ENCODE measurements at places on chromosomes 11 and 22.

DNA sequence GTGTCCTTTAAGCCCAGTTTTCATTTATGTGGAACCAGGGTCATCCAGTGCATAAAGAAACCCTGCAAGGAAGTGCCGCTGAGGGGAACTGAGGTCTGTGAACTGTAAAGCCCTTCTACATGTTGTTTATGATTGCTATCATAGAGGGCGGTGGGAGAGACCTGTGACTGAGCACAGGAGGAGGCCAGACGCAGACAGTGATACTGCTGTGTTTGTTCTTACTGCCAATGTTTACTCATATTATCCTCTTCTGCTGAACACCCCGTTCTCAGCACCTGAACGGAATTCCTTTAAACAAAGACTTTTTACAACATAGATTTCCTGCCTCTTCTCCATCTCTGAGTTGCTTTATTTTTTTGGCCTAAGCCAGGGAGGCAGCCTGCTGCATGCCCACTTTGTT is 967 bp upstream of the GALNT18 start:
- DNase-seq = no peak

GRCh38 chr11:117723277-117724024 is 73.6 kb downstream of the DSCAML1 start:
- DNase-seq = no peak

- DNase-seq = no peak
Measured at GRCh38 chr22:33129621-33130020, 71.4 kb upstream of the SYN3 start.

DNA sequence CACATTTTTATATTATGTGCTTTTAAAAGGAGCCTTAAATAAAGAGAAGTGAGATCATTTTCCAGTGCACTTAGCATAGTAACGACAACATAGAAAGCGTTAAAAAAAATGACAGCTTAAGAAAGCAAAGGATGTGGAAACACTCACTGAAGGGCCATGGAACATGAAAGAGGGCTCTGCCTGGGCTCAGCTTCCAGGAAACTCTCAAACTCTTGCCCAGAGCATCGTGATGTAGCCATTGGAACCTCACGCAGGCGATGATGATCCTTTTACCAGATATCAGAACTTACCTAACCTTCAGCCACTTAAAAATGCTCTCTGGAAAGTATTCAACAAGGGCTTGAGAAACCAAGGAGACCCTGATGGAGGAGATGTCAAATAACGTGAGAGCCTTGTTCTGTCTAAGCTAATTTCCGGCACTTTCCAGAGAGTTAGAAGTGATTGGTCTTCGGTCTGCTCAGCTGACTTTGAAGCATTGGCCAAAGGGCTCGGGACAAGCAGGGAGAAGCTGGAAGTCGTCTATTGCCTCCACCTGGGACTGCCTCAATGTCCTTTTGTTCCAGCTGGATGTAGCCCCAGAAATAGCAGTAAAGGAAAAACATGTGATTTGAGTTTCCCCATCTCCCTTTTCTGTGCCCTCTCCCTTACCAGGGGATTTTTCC is 21.5 kb upstream of the ETS1 start:
- DNase-seq = no peak

DNA sequence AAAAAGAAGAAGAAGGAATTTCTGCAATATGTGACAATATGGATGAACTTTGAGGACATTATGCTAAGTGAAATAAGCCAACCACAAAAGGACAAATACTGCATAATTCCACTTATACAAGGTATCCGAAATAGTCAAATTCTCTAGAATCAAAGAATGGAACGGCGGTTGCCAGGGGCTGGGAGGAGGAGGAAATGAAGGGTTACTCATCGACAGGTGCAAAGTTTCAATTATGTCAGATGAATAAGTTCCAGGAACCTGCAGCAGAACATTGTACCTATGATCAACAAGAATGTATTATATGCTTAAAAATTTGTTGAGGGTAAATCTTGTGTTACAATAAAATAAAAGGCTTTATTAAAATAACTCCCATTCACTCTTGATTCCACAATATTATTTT is 49.0 kb downstream of the SC5D start:
- DNase-seq = no peak

- no peak for DNase-seq
Measured at GRCh38 chr22:41888627-41889200, 26.2 kb downstream of the SHISA8 start.

DNA sequence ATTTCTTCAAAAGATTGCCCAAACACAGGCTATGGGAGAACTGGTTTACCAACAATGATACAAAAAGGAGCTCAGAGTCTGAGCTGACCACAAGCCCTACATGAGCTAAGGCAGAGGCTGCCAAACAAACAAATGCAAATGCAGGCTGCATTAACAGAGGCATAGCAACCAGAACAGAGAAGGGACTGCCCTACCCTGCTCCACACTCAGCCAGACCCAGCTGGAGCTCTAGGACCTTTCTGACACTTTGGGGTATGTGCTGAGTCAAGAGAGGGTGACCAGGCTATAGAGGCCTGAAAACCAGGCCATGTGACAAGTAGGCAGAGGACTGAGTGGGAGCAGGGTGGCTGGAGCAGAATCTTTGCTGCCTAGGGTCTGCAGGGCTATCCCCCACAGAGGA is 17.8 kb upstream of the P2RY2 start:
- DNase-seq = no peak

DNA sequence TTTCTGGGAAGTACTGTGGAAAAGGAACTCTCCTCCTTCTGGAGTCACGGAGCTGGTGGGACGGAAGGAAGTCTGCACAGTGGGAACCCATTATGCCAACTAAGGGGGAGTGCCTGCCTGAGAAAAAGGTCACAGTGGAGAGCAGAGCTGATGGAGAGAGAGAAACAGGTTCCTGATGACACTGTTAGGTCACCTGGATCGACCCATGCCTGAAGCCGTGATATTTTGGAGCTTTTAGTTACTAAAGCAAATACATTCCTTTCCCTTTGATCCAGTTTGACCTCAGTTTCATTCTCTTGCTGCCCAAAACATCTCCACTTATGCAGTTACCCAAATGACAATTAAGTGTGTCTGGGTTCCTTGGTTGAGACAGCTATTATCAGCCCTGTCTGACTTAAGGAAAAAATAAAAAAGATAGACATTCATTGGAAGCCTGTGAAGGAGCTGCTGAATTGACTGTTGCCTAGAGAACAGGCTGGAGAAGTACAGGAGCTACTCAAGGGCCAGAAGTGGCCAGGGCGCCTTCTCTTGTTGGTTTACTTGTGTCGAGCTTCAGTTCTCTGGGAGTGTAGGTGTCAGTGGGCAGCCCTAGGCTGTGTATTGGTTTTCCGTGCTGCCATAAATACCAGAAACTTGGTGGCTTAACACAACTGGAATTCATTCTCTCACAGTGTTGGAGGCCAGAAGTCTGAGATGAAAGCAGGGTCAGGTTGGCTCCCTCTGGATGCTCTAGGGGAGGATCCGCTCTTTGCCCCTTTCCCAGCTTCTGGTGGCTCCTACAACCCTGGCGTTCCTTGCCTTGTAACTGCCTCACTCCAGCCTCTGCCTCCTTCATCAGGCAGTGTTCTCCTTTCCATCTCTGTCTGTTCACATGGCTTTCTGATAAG is 13.6 kb downstream of the MRGPRD start:
- no peak for DNase-seq

DNA sequence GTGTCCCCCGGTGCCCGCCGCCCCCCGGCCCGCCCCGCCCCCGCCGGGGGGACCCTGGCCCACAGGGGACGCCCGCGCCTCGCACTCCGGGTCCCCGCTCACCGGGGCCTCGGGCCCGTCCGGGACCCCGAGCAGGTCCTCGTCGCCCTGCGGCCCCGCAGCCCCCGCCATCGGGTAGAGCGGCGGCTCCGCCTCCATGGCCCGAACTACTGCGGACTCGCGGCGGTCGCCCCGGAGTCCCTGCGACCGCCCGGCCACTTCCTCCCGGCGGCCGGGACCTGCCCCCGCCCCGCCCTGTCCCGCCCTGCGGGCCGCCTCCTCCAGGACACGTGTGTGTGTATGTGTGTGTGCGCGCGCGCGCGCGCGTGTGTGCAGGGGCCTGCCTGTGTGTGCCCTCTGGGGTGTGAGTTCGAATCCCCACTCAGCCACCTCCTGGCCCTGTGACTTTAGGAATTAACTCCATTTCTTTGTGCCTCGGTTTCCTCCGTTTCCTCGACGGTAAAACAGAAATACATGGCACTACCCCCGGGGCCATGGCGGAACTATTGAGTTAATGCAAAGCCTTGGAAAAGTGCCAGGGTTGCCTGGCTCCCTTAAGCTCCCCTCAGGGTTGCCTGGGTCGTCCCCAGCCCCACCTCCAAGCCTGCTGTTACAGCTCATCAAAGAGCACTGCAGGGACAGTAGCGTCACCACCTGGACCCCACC is at the start of gene UNC93B1:
TSS of gene UNC93B1 (minus strand) at position 252 of the 705 bp plus-strand sequence. CDS start at position 198, 54 bp downstream.
- DNase-seq = peak; percentile 66
